ENCODE measurements at places on chromosomes 6 and 20.

- DNase-seq, result no peak
These were observed 407.8 kb downstream of the SYNE1 start for GRCh38 chr6:152229330-152229729.

DNA sequence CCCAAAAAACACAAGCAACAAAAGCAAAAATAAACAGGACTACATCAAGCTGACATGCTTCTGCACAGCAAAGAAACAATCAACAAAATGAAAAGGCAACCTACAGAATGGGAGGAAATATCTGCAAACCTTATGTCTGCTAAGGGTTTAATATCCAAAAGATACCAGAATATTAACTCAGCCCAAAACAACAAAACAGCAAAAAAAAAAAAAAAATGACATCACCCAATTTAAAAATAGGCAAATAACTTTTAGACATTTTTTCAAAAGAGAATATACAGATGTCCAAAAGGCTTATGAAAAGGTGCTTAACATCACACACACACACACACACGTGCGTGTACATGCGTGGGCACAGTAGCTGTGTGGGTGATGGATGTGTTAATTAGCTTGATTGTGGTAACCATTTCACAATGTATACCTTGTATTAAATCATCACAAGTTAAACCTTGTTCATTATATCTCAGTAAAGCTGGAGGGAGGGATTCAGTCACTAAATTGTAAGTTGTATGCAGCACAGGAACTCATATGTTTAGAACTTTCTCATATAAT is 52.4 kb downstream of the QKI start:
- DNase-seq, result no peak

GRCh38 chr6:34525431-34526175 is 30.5 kb downstream of the SPDEF start:
- DNase-seq, result no peak

- no peak for DNase-seq
These were observed 76.8 kb downstream of the SEL1L2 start for GRCh38 chr20:13913572-13913971.

- DNase-seq, result peak; percentile 9
These were observed 517.0 kb downstream of the LMBRD1 start for GRCh38 chr6:69279805-69280204.

DNA sequence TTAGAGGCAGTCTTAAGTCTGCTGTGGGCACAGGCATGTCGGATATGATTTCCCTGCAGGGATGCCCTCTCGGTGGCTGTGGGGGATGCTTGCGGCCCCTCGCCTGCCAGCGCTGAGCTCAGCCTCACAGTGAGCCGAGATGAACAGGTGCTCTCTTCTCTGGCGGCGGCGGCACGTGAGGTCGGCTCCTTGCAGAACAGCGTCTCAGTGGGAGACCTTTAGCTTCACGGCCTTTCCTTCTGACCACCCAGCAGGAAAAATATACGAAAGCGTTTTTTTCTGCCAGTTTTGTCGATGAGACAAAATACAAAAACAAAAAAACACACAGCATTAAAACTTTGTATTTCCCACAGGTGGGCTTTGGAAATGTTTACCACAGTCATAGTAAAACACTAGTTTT is 23.6 kb downstream of the FOXA2 start:
- no peak for DNase-seq

DNA sequence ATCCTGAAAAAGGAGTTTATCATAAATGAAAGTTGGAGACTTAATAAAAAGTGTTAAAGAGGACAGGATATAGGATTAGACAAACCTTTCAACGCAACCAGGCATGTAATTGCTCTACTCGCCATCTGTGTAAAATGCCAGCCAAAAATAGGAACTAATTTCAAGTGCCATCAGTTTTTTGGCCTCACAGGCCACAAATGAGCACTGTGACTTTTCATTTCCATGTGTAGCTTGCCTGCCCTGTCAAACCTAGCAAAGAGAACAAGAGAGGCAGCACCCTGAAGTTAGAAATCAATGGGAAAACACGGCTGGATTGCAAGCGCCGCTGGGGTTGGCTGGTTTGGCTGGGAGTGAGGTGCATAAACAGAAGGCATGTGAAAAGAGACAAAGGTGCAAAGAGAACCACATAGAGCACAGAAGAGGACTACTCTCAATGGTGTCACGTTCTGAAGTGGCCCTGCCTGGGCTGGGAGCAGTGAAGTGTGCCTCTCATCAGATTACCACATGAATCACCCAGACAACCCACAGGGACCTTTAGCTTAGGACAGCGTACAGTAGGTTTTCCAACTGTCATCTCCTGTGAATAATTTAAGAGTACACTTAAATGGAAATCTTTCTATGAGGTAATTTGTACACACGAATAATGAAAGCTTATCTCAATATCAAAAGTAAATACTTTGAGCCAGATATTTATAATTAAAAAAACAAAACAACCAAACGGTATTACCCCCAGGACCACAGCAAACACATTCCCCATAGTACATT is 78.0 kb upstream of the NHSL1 start:
- DNase-seq, result peak; percentile 84

- DNase-seq, result peak; percentile 80
These were observed 82.9 kb upstream of the MLN start for GRCh38 chr6:33886673-33887144.

DNA sequence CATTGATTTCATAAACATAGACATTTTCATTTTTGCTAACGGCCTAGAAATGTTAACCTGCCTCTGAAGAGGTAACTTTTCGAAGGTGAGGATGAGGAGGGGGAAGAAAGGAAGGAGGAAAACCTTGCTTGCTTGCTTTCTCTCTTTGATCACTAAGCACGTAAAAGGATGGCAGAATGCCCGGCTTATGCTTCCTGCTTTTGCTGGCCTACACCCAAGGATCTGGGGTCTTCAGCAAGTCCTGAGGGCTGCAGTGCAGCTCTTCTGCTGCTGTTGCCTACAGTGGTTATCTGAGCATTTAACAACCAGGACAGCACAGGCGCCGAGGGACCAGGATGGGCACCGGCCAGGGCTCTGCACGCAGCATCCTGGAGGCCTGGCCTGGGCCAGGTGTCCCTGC is 150.8 kb upstream of the TAB2 start:
- peak; percentile 65 for DNase-seq

- no peak for DNase-seq
These were observed 243.7 kb downstream of the CD83 start for GRCh38 chr6:14361297-14361696.

DNA sequence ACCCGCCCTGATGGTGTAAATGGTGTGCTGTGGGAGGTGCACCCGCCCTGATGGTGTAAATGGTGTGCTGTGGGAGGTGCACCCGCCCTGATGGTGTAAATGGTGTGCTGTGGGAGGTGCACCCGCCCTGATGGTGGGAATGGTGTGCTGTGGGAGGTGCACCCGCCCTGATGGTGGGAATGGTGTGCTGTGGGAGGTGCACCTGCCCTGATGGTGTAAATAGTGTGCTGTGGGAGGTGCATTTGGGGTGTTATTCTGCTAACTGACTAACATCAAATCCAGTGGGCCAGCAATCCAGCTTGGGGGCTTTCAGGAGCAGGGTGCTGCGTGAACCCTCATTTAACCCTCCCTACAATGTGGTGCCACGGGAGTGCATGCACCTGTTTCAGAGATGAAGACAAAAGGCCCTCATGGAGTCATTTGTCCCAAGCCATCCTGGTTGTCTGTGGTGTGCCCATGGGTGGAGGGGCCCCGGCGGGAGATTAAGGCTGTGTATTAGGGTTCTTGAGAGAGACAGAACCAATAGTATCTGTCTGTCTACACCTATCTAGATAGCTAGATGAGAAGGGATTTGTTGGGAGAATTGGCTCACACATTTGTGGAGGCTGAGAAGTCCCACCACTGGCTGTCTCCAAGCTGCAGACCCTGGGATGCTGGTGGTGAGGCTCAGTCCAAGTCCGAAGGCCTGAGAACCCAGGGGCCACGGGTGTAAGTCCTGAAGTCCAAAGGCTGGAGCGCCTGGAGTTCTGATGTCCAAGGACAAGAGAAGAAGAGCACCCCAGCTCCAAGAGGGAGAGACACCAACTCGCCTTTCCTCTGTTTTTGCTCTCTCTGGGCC is 39.2 kb downstream of the TMEM242 start:
- no peak for DNase-seq

- peak; percentile 17 for DNase-seq
These were observed 228.0 kb upstream of the TAB2 start for GRCh38 chr6:149089510-149089909.

DNA sequence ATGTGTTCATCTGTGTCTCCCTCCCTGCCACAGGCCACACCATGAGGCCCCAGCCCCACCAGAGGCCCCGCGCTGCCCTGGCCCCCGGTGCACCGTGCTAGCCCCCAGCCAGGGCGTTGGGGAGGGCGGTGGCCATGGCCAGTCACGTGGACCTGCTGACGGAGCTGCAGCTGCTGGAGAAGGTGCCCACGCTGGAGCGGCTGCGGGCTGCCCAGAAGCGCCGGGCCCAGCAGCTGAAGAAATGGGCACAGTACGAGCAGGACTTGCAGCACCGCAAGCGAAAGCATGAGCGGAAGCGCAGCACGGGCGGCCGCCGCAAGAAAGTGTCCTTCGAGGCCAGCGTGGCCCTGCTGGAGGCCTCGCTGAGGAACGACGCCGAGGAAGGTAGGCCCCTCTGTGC is 30.3 kb downstream of the PPP1R16B start:
- DNase-seq, result no peak

- no peak for DNase-seq
These were observed 543.5 kb downstream of the PTPRT start for GRCh38 chr20:42646250-42646649.

- DNase-seq, result no peak
These were observed 115.4 kb upstream of the BTN3A2 start for GRCh38 chr6:26249707-26249956.

DNA sequence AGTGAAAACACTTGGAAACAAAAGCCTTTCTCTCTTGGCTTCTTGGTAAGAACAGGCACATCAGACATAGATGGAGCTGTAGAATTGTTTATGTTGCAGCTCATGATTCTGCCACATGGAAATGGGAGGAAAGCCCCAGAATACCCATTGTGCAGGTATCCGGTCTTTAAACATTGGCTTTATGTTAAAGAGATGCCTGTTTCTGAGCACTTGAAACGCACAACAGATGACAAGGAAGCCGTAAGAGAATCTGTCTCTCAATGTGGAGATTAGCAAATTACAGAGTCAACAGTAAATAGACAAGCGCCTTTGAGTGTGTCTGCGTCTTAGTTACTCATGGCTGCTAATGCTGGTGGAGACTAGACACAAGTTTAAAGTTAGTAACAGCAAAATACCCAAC is 10.5 kb downstream of the TNFAIP3 start:
- no peak for DNase-seq

DNA sequence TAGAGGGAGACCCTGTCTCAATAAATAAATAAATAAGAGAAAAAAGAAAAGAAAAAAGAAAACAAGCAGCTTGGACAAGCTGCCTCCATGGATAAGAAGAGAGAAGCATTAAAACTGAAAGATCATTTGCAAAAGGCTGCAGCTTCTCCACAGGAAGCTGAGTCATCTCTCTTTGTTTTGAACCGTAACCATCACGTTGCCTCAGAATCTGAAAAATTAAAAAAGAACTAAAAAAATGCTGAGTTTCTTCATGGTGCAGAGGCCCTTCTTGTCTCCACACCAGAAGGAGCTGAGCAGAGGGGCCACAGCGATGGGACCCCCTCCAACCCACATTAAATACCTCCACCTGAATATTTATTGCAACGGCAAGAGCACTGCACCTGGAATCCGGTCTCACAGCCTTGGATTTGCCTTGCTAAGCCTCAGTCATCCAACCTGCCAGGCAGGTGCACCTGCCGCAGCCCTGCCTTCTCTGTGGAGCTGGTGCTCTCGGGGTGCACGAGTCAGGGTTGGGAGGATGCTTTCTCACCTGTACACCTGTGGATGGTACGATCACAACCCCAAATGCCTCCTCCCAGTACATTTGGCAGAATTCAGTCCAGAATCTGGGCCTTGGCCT is 28.1 kb downstream of the TOX2 start:
- DNase-seq, result peak; percentile 88

- DNase-seq, result no peak
These were observed 92.8 kb downstream of the FNDC1 start for GRCh38 chr6:159261995-159262394.

- DNase-seq, result peak; percentile 52
These were observed 9.2 kb upstream of the IL17F start for GRCh38 chr6:52253494-52253893.

GRCh38 chr6:44264154-44265006 is 971 bp downstream of the NFKBIE start:
- DNase-seq, result no peak

Measured in M059J (cell line).